ENCODE measurements at places on chromosomes 11 and 22.
A peak's percentile ranks its signal among the peaks of the same experiment; 100 is the strongest.

DNA sequence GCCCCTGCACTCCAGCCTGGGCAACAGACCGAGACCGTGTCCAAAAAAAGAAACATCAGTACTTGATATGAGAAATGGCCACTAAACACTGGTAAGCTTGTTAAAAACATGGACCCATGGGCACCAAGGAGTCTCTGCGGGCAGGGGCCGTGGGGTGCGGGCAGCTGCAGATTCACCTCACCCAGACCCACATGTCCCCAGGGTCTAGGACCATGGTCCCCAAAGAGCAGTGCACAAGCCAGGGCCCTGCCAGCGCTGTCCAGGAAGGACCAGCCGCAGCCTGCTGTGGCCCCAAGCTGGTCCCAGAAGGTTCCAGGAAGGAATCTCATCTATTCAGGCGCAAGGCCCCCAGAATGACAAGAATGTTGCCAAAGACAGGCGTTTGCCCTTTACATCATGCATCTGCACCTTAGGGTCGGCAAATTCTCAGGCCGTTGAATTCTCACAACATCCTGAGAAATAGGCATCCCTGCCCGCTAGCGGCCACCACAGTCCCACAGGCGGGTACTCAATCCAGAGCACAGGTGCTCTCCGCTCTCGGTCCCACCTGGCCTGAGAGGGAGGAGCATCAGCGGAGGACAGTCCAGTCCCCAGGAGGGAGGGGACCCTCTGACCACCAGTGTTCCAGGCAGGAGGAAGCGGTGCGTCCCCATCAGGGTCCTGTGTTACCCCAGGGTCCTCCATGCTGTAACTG is 9.5 kb downstream of the YPEL1 start:
- no peak for DNase-seq

DNA sequence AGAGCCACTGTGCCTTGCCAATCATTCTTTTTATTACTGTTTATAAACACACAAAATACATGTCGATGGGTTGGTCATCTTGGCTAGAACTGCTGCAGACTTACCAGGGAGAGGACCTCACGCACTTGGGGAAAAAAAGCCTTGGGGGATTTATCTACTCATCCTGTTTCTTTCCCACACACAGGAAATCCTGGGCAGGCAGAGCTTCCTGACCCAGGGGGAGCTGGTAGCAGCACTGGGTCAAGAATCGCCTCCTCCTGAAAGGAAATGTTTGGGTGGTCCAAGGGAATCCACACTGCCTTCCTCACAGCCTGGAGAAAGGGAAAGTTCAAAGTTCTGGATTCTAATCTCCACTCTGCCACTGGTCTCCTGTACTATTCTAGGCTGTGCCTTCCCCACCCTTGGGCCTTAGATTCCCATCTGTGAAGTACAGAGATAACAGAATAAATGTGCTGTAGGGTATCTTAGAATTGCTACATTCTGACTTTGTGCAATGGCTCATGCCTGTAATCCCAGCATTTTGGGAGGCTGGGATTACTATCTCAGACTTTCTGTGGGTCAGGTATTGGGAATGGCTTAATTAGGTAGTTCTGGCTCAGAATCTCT is 31.2 kb upstream of the SMTN start:
- no peak for DNase-seq

DNA sequence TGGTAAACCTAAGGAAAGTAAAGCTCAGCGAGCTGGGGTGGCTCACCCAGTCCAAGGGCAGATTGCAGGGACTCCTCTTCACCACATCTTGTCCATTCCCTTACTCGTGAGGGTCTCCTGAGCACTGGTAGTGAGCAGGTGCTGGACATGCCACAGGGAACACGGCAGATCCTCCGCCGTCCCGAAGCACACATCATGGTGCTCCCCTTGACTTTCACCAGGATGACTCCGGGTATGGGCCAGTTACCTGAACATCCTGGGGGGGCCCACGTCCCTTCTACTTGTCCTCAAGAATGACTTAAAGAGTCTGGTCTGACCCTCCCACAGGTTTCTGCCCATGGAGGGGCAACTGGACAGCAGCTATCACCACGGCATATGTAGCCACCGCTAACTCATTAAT is 8.0 kb upstream of the SF1 start:
- no peak for DNase-seq

DNA sequence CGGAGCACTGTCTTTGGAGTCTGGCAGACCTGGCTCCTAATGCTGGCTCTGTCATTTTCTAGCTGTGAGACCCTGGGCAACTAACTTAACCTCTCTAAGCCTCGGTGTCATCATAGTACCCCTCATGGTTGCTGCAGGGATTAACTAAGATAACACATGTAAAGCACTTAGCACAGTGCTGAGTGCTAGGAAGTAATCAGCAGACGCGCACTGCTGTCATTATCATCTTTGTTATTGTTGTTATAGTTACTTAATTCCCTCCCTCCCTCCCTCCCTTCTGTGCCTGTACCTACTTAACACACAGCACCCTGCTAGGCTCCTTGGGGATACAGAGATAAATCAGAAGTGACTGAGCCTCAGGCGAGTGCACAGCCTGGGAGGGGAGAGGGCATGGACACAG is 104.7 kb upstream of the PITPNB start:
- no peak for DNase-seq

DNA sequence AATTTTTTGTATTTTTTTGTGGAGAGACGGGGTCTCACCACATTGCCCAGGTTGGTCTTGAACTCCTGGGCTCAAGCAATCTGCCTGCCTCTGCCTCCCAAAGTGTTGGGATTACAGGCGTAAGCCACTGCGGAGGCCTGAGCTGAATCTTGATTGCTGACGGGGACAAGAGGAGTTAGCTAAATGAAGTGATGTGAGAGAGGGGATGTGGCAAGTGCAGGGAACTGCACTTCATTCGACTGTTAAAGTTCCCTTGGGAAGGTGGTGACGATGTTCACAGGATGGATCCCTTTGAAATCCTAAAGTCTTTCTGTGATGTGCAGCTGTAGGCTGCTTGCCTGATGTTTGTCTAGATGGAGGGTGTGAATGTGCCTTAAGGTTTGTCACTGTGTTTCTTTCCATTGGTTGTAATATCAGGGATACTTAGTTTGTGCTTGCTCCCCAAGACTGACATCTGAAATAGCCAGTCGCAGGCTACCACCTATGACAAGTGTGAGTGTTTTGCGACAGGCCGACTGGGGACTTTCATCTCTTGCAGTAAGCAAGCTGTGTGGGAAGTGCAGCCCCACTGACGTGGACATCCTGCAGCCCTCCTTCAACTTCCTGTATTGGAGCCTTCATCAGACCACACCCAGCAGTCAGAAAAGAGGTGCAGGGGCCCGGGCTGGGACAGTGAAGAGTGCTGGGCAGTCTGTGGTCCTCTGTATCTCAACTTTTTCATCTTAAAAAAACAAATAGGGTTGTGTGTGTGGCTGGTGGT is 19.6 kb upstream of the CCDC134 start:
- DNase-seq: peak; percentile 96

- DNase-seq: no peak
Observed at GRCh38 chr22:36233796-36234195, 5.5 kb downstream of the APOL2 start.

GRCh38 chr11:8265681-8266241 is 2.1 kb upstream of the LMO1 start:
- DNase-seq: no peak

DNA sequence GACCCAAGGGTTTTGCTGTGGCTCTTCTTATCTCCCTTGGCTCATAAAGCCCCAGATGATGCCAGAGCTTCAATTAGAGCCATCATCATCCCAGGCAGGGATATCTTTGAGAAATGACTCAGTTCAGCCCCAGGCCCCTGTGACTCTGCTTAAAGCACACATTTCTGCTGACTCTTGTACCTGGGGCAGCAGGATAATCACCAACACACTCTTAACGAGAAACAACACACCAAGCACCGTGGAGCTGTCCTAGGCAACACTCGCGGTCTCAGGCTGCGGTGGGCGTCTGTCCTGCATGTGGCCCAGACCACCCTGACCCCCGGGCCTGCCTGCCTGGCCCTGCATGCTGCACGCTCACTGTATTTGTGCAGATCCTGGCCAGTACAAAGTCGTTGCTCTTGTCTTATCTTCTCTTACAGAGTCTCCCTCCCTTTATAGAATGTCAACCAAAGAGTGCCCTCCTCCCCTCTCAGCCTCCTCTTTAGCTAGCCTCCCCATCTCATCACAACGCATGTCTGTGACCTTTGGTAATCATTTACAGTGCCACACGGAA is 114.2 kb upstream of the PARVA start:
- no peak for DNase-seq

- no peak for DNase-seq
Observed at GRCh38 chr11:19253817-19254216, 13.1 kb upstream of the E2F8 start.

GRCh38 chr11:134521452-134522289 is 109.6 kb upstream of the B3GAT1 start:
- DNase-seq: no peak

DNA sequence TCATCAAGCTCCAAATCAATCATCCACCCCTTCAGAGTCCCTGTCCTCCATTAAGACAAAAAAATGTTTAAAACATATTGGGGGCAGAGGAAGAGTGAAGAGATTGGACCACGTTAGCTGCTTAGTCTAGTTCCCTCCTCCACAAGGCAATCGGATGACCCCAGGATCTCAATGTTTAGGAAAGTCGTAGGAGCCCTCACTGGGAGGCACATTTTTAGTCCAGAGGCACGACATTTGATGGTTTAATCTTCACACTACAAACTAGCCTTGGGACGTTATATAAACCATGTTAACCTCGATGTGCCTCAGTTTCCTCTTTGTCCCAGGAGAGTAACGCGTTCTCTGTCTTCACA is 588 bp upstream of the FAT3 start:
- no peak for DNase-seq

GRCh38 chr11:77151804-77152509 is 23.9 kb downstream of the MYO7A start:
- peak; percentile 52 for DNase-seq

GRCh38 chr22:20840646-20841371 is 17.8 kb downstream of the PI4KA start:
- no peak for DNase-seq

GRCh38 chr11:83140691-83141455 is 16.1 kb upstream of the PCF11 start:
- no peak for DNase-seq

DNA sequence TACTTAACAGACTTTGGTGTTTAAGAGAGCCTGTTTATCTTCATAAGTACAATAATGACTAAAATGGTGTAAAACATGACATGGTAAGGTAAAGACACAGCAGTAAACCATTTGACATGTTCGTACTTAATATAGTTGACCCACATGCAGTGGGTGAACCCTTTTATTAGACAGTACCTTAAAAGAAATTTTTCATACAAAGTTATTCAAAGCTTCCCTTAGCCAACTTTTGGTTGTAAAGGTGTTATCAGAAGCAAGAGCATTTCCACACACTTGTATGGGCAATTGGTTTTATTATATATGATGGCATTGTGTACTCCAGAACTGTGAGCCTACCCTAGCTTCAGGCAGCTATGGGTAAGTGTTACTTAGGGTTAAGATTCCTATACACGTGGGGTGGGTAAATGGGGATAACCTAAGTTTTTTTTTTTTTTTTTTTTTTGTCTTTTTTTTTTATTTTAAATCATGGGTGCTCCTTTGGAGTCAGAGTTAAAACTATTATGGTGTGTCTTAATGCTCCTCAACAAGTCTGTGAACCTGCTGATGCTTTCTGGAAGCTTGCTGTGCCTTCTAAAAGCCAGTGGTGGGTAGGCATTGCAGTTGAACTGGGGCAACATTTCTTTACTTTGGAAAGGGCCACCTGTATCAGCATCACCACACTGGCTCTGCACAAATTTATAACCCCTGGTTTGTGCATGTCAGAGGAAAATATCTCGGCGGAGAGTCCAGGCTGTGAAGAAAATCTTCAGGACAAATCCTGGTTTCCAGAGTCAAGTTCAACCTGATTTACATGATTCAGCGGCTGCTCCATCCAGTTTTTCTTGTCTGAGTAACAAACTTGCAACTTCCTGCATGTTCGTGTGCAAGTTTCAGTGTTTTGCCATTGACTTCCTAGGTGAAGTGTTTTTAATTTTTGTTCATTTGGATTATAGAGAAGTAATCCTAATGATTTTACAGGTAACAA is 3.3 kb downstream of the PCF11 start:
- DNase-seq: peak; percentile 33
